Neural crest cell (in vitro differentiated cells): ENCODE measurements at places on chromosomes 5 and 9. TPM values are rescaled to one million over a fixed set of nuclear protein-coding genes. Genes with fewer than 3 reads are reported as not detected.
A peak's percentile ranks its signal among the peaks of the same experiment; 100 is the strongest.

The TICAM2 gene
- total RNA-seq, result 1.4 and 1.9 TPM in 2 replicates

The CMYA5 gene
- 0.44 and 0.73 TPM in 2 replicates for total RNA-seq

The LAMC3 gene
- 2.8 and 4.0 TPM in 2 replicates for total RNA-seq

The SPATA31D4 gene
- not detected in 2 replicates for total RNA-seq

The ADAMTS12 gene
- total RNA-seq, result 10.4 and 10.8 TPM in 2 replicates

The PLAC8L1 gene
- 1.8 and 3.3 TPM in 2 replicates for total RNA-seq

The DELE1 gene
- total RNA-seq, result 88.7 and 93.5 TPM in 2 replicates

The PHF24 gene
- 0.63 and 1.2 TPM in 2 replicates for total RNA-seq

The IFNB1 gene
- not detected in 2 replicates for total RNA-seq

The NR6A1 gene
- 60.7 and 63.7 TPM in 2 replicates for total RNA-seq

The QRFP gene
- total RNA-seq, result not detected in 2 replicates

The STK10 gene
- total RNA-seq, result 32.3 and 43.5 TPM in 2 replicates

The C5orf58 gene
- not detected in 2 replicates for total RNA-seq

GRCh38 chr9:96618209-96619123, 1.2 kb downstream of the CDC14B start:
- no peak for DNase-seq

- DNase-seq, result no peak
These were observed 9.0 kb downstream of the CREBRF start for GRCh38 chr5:173065155-173065554.

GRCh38 chr9:81363916-81364480, 325.3 kb downstream of the TLE1 start:
- DNase-seq, result no peak

DNA sequence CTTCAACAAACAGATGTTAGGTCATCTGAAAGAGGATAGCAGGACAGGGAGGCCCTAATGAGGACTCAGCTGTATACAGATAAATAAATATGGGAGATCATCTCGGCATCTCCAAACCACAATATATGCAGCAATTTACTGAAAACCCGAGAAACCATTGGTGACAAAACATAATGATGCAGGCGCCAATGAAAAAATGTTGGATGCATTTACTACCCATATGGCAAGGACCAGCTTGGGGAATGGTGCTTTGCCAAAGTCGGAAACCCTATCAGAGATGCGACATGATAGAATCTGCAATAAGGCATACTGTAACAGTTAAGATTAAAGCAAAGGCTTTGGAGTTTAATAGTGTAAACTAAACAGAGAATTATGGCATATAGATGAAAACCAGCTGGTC, 92.0 kb downstream of the SNCAIP start:
- no peak for DNase-seq

DNA sequence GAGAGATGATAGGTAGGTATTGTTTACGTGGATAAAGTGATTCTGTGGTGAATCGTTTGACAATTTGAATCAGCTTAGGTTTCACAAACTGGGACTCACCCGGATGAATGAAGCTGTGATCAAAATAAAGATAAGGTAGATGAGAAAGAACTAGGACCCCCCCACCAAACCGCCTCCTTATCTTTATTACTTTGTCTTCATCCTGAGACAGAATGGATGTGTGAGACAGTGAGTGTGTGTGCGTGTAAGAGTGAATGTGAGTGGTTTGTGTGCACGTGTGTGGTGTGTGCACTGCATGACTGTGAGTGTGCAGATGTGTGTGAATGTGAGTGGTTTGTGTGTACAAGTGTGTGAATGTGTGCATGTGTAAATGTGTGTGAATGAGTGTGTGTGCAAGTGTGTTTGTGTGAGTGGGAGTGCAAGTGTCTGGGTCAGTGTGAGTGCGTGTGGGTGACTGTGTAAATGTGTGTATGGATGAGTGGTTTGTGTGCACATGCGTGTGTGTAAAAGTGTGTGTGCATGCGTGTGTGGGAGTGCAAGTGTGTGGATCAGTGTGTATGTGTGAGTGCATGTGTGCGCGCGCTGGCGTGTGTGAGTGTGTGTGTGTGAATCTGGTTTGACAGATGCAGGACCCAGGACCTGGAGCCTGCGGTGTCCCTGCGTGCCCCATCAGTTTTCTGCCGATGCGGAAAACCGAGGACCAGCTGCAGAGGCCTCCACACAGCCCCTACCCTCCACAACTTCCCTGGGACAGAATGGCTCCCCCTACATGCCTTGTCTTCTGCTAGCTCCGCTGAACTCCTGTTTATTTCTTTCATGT, 11.4 kb upstream of the ENG start:
- no peak for DNase-seq

DNA sequence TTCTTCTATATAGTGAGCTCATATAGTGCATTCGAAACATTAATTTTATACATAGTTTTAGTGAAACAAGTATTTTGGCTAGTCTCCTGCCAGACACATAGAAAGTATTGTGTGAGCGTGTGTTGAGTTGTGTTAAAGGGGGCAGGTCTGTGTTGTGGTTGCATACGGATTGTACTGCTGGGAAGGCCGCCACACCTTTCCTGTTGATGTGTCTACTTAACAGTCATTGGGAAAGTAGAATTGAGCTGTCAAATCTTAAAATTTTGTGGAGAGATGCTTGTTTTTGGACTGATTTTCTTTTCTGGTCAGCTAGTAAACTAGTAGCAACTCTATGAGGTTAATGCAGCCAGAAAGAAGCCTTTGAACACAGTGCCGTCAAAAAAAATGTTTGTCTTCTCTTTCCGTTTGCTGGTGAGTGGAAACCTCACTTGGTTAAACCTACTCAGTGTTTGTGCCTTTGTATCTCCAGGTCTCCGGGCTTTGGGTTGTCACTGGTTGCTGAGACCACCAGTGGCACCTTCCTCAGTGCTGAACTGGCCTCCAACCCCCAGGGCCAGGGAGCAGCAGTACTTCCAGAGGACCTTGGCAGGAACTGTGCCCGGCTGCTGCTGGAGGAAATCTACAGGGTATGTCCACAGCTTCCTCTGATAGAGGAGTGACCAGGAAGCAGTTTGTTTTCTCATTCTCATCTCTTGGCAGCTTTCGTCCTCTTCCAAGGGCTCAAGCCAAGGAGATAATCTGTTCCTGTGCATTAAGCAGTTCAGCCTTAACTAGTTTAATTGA, 51.5 kb downstream of the RCL1 start:
- no peak for DNase-seq

GRCh38 chr5:10591966-10592365, 28.1 kb downstream of the ANKRD33B start:
- DNase-seq, result no peak

- DNase-seq, result no peak
These were observed 345 bp upstream of the PRRC1 start for GRCh38 chr5:127517110-127517479.

- no peak for DNase-seq
These were observed 26.7 kb downstream of the CDC37L1 start for GRCh38 chr9:4706021-4706420.

DNA sequence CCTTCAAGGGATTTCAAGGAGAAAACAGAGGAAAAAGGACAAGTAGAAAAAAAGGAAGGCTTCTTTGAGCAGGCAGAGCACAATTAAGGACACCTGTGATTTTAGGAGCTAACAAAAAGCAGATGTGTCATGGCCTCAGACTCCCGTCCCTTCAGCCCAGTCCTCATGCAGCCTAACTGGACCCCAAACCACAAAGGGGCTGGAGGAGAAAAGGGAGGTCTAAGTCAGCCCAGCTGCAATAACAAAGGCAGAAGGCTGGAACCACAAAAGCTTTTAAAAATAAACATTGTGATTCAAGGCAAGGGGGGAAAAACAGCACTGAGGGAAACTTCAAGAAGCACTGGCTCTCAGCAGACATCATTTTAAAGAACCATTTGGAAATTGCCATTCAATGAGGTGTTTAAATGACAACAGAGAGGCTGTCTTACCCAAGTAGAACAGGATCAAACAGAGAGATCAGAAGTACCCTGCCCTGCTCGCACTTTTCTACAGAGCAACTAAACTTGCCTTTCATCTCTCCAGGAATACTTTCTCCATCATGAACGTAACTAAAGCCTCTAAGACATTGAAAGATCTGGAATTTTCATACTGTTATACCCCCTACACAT, 89.3 kb downstream of the SEMA5A start:
- no peak for DNase-seq

DNA sequence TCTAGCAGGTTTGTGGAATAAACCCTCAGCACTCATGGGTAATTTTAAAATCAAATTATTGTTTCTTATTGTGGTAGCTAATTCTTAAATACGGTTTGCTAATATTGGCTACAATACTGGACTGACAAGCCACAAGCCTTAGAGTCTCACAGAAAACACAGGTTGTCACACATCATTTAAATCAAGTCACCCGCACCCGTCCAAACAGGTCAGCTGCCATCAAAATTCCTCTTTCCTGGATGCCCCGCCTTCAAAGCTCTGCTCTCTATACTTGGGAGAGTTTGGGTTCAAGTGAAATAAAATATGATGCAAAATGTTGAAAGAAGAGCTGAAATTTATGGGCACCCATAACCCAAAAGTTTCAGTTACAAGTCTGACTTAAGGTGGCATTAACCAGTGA, 12.3 kb upstream of the SUSD1 start:
- no peak for DNase-seq

DNA sequence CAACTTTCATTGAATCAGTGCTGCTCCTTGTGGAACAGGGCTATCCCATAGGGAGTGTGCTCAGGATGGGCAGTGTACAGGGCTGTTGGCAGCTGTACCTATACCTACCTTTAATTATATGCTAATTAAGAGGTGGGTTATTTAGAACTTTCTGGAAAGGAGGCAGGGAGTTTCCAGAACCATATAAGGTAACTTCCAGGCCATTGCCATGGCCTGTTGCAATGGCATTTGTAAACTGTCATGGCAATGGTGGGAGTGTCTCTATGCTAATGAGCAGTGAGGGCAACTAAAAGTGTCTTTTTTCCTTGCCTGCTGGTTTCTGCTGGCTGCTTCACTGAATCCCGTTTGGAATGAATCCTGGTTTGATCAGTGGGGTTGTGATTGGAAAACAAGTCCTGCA, 2.3 kb upstream of the ARHGAP26 start:
- DNase-seq, result no peak

GRCh38 chr5:27592231-27592630, 553.8 kb upstream of the CDH9 start:
- no peak for DNase-seq

- no peak for DNase-seq
These were observed 3.2 kb upstream of the CDHR2 start for GRCh38 chr5:176545737-176546509.

DNA sequence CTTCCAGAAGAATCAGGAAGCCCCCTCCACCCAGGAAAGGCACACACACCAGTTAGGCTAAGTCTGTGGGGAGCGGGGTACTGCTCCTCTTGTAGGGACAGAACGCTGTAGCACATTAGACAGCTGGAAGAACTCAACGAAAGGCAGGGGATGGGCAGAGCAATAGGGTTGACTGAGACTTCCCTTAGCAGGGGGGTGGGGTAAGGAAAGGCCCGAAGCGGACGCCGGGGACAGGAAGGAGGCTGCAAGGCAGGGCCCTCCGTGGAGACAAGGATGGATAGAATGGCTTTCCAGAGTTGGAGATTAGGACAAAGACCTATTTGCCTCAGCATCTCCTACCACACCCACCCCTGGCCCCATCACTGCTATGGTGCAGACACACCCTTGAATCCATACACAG, 14.3 kb downstream of the CNTFR start:
- DNase-seq, result no peak

DNA sequence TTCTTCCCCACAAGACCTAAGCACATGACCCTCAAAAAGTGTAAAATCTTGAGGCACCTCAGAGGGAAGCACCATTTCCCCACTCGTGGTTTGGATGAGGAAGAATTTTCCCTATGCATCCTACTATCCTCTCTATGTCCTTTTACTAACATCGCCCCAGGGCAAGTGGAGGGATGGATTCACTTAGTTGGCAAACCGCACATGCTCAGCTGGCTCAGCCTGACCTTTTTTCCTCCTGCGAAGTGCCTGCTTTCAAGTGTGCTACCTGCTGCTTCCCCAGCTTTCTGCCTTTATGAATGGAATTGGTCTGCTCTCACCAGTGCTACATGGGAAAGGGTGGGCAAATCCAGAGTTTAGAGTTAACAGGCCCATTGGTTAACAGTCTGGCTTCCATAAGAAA, 56.6 kb upstream of the IFNK start:
- no peak for DNase-seq

GRCh38 chr9:84271531-84271900, 69.0 kb downstream of the SLC28A3 start:
- DNase-seq, result peak; percentile 37

GRCh38 chr9:99172124-99173091, 49.3 kb downstream of the ALG2 start:
- DNase-seq, result no peak

- peak; percentile 34 for DNase-seq
These were observed 208.6 kb downstream of the EPB41L4A start for GRCh38 chr5:112210430-112211005.

GRCh38 chr5:180723936-180724335, 15.9 kb downstream of the OR2Y1 start:
- DNase-seq, result no peak

- no peak for DNase-seq
These were observed 34.2 kb downstream of the SUSD1 start for GRCh38 chr9:112140936-112141335.

- DNase-seq, result no peak
These were observed 49.6 kb downstream of the NIPAL4 start for GRCh38 chr5:157509587-157509986.
